NK-92 treated with Interleukin-12 subunit alpha and Interleukin-12 subunit beta, amount 100 ng/mL, for 24 hours (cell line): ENCODE measurements at places on chromosomes 4 and X.
A peak's percentile ranks its signal among the peaks of the same experiment; 100 is the strongest.

GRCh38 chr4:21242163-21242562 is 541.9 kb downstream of the PACRGL start:
- DNase-seq, result no peak

GRCh38 chrX:150547375-150548115 is 20.9 kb upstream of the MTM1 start:
- DNase-seq, result no peak

DNA sequence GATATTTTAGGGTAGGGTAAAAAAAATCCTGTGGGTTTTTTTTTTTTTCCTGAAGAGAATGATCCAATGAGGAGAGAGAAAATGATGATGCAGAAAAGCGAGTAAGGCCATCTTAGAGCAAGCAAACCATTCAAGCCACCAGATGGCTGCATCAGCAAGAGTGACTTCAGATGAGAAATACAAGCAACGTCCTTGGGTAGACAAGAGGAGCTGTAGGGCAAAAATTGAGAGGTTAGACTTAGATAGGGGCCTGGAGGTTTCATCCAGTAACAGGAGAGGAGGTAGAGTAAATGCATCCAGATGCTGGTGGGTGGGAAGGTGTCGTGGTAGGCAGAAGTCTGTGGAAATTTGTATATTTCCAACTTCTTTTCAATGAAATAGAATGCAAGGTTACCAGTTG is 14.6 kb downstream of the FTHL17 start:
- no peak for DNase-seq

- DNase-seq, result no peak
Observed at GRCh38 chrX:131938749-131939148, 84.4 kb upstream of the STK26 start.

- DNase-seq, result no peak
Observed at GRCh38 chr4:83552924-83553323, 17.0 kb downstream of the GPAT3 start.

DNA sequence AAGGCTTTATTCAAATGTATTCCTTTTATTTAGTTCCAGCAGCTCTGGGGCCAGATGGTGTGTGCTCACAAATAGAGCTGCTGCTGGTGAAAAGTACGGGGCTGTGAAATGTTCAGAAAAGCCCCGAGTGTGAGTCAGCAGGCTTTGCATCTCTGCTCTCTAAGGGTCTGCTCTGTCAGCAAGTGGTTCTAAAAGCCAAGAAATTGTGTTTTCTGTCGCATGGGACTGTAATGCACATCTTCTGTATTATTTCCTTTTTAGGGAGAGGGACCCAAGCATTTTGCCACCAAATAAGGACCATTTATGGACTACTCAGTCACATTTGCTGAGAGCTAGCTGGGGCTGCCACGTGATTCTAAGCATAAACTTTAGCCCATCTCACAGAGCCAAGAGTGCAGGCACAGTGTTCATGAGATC is 82.9 kb upstream of the NHS start:
- no peak for DNase-seq

DNA sequence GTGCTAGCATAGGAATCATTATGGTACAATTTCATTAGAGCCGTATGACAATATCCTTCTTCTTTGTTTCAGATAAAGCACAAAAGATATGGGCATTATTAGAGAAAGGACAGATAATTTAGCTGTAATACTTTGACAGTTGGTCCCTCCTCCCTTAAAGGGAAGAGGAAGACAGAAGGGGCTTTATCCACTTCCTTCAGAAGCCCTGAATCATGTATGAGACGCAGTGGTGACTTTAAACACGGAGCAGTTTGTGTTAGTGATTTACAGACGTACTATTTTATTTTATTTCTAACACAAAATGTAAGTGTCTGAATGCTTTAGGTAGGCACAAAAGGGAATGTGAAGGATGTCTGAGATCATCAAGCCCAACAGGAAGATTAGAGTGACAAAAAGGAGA is 467.7 kb downstream of the IL15 start:
- no peak for DNase-seq

DNA sequence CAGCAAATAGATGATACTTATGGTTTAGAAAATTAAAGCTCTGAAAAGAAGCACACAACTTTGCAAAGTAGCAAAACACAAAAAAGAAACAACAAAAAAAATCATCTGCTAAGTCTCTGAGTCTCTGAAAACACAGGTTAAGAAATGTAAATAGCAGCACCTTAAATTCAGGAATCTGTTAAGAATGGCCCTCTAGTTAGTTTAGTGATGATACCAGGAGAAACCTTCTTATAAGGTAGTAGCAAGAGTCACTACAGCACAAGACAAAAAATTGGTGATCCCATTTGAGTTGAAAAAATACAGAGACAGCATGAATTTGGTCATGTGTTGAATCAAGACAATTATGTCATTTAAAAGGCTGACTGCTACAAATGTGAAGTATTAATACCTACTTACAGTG is 308.2 kb upstream of the ADGRL3 start:
- DNase-seq, result no peak

GRCh38 chr4:2649604-2650114 is 106.5 kb downstream of the TNIP2 start:
- no peak for DNase-seq

GRCh38 chr4:122577808-122578781 is 42.8 kb downstream of the IL21 start:
- DNase-seq, result peak; percentile 23

DNA sequence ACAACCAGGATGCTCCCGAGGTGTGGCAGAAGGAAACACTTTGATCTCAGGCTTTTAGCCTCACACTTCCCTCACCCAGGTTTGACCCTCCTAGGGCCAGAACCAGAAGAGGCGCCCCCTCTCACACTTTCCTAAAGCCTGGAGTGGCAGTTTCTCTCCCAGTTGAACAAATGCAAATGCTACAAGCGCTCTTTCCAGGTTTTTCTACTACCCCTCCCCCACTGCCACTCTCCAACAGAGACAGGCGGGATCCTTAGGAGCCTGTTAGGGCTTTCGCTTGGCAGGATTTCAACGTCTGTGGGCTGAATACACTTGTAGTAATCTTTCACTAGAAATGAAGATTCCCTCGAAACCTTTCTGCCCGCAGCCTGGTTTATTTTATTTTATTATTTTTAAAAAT is 2.4 kb downstream of the TSC22D3 start:
- no peak for DNase-seq

GRCh38 chr4:151165205-151166000 is 66.0 kb downstream of the RPS3A start:
- no peak for DNase-seq

DNA sequence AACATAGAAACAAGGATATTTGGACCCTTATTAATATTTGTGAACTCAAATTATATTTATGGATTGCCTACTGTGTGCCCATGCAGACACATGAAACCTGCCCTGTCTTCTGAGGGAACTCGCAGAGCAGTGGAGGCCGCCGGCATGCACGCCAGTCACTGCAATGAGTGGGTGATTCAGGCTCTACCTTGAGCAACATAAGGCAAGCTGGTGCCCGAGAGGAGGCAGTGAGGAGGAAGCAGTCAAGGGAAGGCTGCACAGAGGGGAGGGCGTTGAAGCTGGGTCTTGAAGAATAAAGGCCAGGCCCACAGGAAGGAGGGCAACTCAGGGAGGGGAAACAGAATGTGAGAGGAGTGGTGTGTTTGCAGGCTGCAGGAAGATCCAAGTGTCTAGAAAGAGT is 52.8 kb downstream of the PPEF2 start:
- no peak for DNase-seq

DNA sequence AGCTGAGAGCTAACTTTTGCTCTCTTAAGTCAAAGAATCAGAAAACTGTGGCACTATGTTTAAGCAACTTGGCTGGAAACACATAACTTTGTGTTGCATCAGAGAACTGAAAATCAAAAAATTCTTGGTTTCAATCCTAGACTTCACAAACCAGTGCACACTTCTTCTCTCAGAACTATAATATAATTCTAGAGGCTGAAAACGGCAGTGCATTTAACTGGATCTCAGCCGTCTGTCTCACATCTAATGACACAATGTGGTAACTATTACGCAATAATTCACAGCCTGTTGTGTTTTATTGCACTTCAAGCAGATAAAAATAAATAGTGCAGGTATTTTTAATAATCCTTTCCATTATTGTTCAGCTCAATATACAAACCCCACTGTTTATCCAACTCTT is 260.6 kb upstream of the DIAPH2 start:
- no peak for DNase-seq
